Mesothelial cell of epicardium (in vitro differentiated cells): ENCODE measurements at places on chromosomes 3 and 15. TPM values are rescaled to one million over a fixed set of nuclear protein-coding genes. Genes with fewer than 3 reads are reported as not detected.

TLR9 gene
- 0.16 to 0.23 TPM in 2 of 3 replicates, not detected in the other for total RNA-seq

P2RY13 gene
- not detected in 3 replicates for total RNA-seq

LDHAL6B gene
- not detected in 3 replicates for total RNA-seq

EXD1 gene
- total RNA-seq, result not detected in 3 replicates

FOXB1 gene
- not detected in 3 replicates for total RNA-seq

SLC51B gene
- total RNA-seq, result not detected in 3 replicates
